ENCODE measurements at places on chromosomes 4 and X. TPM values are rescaled to one million over a fixed set of nuclear protein-coding genes. Genes with fewer than 3 reads are reported as not detected.

DNA sequence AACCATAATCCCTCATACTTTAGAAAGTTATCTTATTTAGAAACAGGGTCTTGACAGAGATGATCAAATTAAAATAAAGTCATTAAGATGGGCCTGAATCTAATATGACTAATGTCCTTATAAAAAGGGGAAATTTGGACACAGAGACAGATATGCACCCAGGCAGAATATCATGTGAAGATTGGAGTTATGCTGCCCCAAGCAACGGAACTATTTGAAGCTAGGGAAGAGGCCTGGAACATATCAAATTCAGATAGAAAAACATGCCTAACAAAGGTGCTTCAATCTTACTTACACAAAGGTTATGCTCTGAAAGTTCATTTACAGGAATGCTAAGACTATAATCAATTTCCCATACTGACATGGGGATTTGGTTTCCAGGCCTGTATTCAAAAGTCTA lies 112.7 kb upstream of the NAP1L5 start:
- DNase-seq: no peak

DNA sequence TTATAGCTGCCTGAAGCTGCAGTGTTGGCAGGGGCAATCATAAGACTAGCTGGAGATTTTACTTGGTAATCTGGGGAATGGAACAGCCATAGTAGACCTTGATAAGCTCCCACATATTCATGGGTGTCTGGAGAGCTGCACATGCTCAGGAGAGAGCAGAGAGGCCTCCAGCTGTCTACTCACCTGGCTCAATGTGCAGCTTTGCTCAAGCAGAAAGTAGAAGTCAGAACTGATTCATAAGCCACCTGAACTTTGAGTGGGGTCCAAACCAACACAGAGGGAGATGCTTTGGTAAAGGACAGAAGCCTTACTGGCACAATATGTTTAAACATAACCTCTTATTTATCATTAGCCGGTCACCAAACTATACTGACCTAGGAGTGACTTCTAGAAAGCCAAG lies 54.4 kb downstream of the KDM6A start:
- no peak for DNase-seq

GRCh38 chrX:47915886-47916493 lies 79.3 kb downstream of the ZNF81 start:
- DNase-seq: no peak

MAGEE2 gene
- total RNA-seq: 0.29 TPM

CPLX1 gene
- total RNA-seq: 3.1 TPM

DNA sequence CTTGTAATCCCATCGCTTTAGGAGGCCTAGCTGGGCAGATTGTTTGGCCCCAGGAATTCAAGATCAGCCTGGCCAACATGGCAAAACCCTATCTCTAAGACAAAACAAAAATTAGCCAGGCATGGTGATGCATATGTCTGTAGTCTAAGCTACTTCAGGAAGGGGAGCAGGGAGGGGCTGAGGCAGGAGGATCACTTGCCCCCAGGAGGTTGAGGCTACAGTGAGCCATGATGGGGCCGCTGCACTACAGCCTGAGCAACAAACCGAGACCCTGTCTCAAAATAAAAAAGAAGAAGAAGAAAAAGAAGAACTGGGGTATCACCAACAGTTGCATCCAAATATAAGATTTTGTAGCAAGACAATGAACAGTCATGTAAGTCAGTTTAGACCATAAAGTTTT lies 47.3 kb upstream of the NFKB1 start:
- no peak for DNase-seq

DNA sequence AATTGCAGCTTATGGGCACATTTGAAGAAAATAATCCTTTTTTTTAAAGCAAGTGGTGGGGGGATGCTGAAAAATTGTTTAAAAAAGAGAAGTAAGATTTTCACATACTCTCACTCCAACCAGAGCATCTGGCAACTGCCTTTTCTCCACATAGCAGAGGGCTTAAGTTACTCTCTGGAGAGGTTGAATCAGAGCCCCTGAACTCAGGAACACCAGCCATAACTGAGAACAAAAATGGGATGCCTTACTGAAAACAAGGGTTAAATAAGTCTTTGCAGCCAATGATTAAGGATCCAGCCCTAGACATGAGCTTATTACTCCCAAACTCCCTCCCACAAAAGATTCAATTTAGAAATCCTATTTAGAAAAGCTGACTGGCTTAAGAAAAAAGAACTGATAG lies 27.5 kb downstream of the CASK start:
- DNase-seq: no peak

- DNase-seq: no peak
These were observed 240.5 kb downstream of the CFAP47 start for GRCh38 chrX:36160081-36160480.
